ENCODE measurements at places on chromosomes 12 and 14. TPM values are rescaled to one million over a fixed set of nuclear protein-coding genes. Genes with fewer than 3 reads are reported as not detected.

- peak overlapping the region; percentile 25 for H3K27ac ChIP-seq
- peaks cover 9% of the 10 kb centered on the region for H3K36me3 ChIP-seq
- H3K27me3 ChIP-seq, result no peaks in the 10 kb centered on the region
- H3K4me3 ChIP-seq, result no peak overlapping the region
- peaks cover 59% of the 10 kb centered on the region for H3K4me1 ChIP-seq
Measured at GRCh38 chr12:89234324-89235114, 117.8 kb downstream of the DUSP6 start.

DNA sequence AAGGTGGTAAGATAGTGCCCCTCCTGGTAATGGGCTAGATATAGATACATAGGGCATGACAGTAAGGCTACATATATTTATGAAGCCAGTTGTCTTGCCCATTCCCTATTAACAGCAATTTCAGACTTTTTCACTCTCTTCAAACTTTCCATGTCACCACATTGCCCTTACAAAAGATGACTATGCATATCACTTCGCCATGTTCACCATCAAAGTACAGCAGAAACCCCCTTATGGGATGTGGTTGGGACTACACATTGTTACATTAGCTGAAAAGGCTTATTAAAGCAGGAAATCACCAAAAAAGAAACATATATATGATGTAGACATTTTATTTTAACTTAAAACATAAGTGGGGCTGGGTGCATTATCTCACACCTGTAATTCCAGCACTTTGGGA, 9.8 kb upstream of the SMCO2 start:
- H3K4me1 ChIP-seq, result peaks cover 13% of the 10 kb centered on the region
- H3K36me3 ChIP-seq, result peaks cover 4% of the 10 kb centered on the region
- no peak for DNase-seq
- no peak overlapping the region for H3K27ac ChIP-seq

The LRP1-AS gene
- not detected for total RNA-seq

The KRT74 gene
- total RNA-seq, result not detected

The SMCO2 gene
- total RNA-seq, result 2.5 TPM

The IRAK3 gene
- 7.8 TPM for total RNA-seq

DNA sequence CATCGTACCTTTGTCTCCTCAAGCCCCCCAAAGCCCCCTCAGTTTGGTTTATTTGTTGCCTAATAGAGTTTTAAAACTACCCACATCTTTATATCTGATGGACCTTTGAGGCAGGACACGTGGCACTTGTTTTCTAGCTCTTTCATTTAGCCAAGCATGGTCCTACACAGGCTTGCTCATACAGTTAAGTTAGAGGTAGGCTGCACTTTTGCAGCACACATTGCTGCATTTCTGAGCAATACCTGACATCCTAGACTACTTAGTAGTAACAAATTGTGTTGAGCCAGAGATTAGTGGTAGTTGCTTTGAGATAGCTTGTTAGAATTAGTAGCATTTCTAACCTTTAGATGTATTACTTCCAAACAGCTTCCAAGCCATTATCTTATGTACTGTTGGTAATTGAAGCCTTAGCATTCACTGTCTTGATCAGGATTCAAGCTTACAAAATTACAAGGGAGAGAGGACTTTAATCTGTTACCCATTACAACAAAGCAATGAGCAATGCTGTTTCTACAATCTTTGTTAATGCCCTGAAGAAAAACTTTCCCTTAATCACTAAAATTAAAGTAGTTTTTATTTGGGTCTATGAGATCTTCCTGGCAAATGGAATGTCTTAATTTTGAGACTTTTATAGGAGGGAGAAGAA, 96.6 kb downstream of the WNK1 start:
- DNase-seq, result no peak
- H3K4me1 ChIP-seq, result no peaks in the 10 kb centered on the region
- no peak overlapping the region for H3K4me3 ChIP-seq
- no peak overlapping the region for H3K27ac ChIP-seq
- H3K27me3 ChIP-seq, result no peaks in the 10 kb centered on the region
- no peaks in the 10 kb centered on the region for H3K36me3 ChIP-seq

The PRIMA1 gene
- not detected for total RNA-seq

DNA sequence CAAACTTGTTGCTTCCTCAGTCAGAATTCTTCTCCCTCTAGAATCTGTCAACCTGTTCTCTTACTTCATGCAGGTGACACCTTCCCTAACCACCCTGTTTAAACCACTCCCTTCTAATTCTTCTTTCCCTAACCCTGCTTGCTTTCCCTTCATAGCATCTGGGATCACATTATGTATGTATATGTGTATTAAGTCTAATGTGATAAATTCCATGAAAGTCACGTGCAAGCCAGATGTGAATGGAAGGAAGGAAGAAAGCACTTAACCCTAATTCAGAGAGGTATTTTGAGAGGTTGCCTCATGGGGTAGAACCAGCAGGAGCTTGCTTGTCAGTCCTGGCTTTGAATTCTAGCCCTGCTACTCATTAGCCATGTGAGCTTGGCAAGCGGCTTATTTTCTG, 340.0 kb downstream of the TRHDE start:
- H3K4me1 ChIP-seq, result no peaks in the 10 kb centered on the region
- DNase-seq, result no peak

DNA sequence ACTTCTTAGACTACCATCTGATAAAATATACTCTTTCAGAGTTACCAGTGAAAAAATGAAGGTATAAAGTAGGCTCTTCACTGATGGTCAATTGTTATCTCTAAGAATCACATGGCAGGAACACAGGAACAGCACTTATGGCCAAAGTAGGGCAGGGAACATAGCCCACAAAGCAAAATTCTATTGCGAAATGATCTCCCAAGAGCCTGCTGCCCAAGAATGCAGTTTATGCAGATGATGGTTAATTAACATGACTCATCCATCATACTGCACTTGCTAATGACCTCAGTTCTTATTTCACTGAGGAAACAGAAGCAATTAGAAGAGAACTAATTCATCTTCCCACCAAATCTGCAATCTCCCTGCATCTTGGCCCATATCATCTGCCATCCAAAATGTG, 133.8 kb downstream of the SLC2A13 start:
- no peaks in the 10 kb centered on the region for H3K27me3 ChIP-seq
- no peak for DNase-seq

GRCh38 chr12:121536054-121536898, 44.5 kb downstream of the KDM2B start:
- peak overlapping the region; percentile 14 for H3K27ac ChIP-seq
- peak overlapping the region; percentile 84 for H3K4me3 ChIP-seq
- no peaks in the 10 kb centered on the region for H3K27me3 ChIP-seq
- DNase-seq, result peak; percentile 61

Data from Calu3 (cell line).